ENCODE measurements at places on chromosomes 3 and 15. TPM values are rescaled to one million over a fixed set of nuclear protein-coding genes. Genes with fewer than 3 reads are reported as not detected.

GRCh38 chr3:55564726-55565125 is 77.6 kb upstream of the WNT5A start:
- DNase-seq = no peak

GRCh38 chr15:23854203-23854911 is 167.3 kb upstream of the NDN start:
- DNase-seq = no peak

- peak; percentile 55 for DNase-seq
Measured at GRCh38 chr3:3799173-3800079, at the start of gene LRRN1. Gene LRRN1 (plus strand): TSS chr3:3799431. CDS start chr3:3844642, 45,211 bp downstream.

DNA sequence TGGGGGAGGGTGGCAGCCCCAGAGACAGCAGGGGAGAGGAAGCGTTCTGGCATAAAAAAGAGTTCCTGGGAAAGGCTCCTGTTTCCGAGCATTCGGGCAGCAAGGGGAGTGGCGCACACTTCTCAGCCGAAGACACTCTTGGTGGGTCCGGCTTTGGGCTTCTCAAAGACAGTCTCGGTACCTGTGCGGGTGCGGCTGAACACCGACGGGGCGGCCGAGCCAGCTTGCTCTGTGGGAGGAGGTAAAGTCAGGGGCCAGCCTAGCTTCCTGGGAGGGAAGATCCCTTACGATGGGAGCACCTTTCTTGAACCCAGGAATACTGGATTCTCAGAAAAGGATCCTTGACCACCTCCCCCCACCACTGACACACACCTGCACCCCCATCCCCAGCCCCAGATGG is 1.6 kb downstream of the MUSTN1 start:
- no peak for DNase-seq

DNA sequence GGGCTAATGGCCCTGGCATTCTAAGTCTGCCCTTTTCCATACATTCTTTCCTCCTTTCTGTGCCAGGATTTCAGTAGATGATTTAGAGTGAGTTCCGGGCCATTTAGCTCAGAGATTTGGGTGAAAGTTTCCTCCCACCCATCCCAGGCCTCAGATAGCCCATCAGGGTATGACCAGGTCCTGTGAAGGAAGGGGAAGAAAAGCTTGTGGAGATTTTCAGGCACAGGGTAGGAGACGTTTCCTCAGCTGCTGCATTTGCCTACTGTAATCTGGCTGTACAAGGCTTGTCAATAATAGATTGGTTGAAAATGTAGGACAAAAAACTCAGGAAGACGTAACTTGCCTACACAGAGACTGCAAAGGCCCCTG is 63.2 kb upstream of the BCL6 start:
- no peak for DNase-seq

GRCh38 chr3:122793568-122794416 is at the start of gene HSPBAP1:
Gene HSPBAP1 (minus strand): TSS chr3:122793831. CDS start chr3:122793680, 151 bp downstream.
- DNase-seq = peak; percentile 92

- DNase-seq = no peak
Measured at GRCh38 chr15:89490814-89491315, 5.5 kb downstream of the RHCG start.

- DNase-seq = no peak
Measured at GRCh38 chr15:42503825-42504224, 8.4 kb downstream of the SNAP23 start.

KIF9 gene
- total RNA-seq = 12.7 TPM

GRCh38 chr3:184805351-184806038 is 6.5 kb upstream of the VPS8 start:
- DNase-seq = no peak

DNA sequence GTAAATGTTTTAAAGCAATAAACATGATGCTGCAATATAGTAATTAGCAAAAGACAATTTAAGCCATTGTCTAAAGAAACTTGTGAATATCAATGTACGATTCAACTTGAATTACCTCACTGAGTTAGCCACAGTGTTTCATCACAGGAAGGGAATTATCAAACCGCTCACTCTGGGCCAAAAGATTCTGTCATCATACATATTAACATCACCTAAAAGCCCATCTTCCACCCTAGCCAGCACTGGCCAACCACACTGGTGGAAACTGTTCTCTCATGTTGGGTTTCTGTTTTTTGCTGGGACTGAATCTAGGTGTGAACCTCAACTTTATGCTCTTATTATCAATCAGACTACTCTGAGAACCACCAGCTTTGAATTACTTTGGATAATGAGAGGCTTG is 497.7 kb upstream of the THBS1 start:
- no peak for DNase-seq

DNA sequence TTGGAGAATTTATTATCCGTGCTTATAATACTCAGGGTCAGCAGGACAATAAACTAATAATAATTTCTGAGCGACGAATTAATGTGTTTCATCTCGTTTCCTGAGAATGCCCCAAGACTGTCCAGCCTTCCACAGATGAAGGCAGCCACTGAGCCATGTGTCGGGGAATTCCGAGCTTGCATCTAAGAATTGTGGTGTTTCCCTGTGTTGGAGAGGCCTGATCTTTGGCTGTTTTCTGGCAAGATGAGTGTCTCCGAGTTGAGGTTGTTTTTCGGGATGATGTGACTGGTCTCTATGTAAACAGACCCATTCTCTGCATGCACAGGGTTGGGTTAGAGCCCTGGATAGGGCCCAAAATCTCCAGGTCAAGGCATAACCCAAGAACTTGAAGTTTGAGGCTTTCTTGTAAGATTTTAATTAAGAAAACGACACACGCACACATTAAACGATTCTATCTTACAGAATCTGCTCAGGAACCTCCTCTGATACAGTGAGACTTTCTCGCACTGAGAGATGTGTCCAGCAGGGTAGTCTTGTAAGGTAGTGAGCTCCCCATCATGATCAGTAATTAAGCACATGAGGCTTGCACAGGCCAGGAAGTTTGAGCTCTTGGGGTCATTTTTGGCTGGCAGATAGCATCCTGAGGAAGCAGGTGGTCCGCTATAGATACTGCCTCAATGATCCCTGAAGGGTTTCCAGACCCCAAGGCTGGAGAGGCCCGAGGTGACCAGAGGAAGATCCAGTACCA is 14.4 kb downstream of the FGD5 start:
- no peak for DNase-seq

DNA sequence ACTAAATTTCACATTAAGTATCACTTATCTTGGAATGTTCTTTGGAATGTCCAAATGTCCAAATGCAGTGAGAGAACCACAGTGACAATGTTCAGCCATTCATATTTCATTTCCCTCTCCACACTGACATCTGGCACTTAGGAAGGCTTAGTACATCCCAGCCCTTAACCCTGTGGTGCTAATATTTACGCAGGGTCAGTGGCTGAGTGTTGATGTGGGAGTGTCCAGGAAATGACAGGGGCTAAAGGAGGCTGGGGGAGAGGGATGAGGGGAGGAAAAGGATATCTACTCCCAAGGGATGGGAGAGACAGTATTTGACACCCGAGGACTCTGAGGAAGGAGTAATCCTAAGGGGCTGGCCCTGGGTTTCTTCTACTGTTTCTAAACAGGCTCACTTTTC is 14.1 kb upstream of the CCR4 start:
- no peak for DNase-seq

DNA sequence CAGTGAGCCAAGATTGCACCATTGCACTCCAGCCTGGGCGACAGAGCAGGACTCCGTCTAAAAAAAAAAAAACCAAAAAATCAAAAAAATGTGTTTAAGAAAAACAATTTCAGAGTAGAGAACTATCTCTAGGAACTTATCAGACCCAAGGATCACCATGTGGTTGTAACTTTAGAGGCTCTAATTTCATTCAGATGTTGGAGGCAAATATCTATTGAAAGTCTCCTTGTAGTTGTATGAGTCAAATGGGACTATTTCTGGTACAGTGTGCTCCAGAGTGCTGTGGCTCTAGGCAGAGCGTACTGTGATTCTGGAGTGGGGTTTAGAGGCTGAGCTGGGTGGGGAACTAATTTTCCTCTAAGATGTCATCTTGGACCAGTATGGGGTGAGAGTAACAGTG is 398.7 kb downstream of the SHQ1 start:
- DNase-seq = no peak

HRG gene
- not detected for total RNA-seq

GRCh38 chr3:95514260-95514659 is 1300.1 kb upstream of the EPHA6 start:
- DNase-seq = no peak

CD80 gene
- total RNA-seq = 0.26 TPM

GRCh38 chr3:14433106-14433505 is 30.7 kb downstream of the SLC6A6 start:
- DNase-seq = no peak

GRCh38 chr3:86958534-86958933 is 32.4 kb downstream of the VGLL3 start:
- no peak for DNase-seq

MKRN3 gene
- total RNA-seq = 1.1 TPM

LMAN1L gene
- total RNA-seq = not detected

EXD1 gene
- total RNA-seq = not detected

GRCh38 chr15:42908538-42908937 is 12.0 kb downstream of the TTBK2 start:
- no peak for DNase-seq

LDHAL6B gene
- total RNA-seq = not detected

GPR149 gene
- not detected for total RNA-seq

DNA sequence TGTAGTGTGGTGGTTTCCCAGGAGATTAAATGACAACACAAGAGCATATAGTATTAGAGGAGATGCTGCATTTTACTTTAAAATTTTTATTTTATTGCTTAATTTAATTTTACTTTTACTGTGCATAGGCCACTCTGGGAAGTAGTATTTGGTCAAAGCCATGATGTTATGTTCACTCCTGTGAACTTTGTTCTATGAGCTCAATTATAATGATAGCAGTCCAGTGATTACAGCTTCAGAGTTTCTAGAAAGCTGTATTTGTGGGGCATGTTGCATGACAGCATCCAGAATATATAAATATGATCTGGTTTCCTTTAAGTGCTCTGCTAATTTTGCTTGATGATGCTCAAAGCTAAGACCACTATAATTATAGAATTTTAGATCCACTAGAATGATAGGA is 338.6 kb downstream of the NSUN3 start:
- DNase-seq = no peak

MAGEF1 gene
- 30.4 TPM for total RNA-seq

EIF2B5 gene
- total RNA-seq = 48.6 TPM

- no peak for DNase-seq
Measured at GRCh38 chr3:143349455-143349854, 229.9 kb downstream of the CHST2 start.

DNA sequence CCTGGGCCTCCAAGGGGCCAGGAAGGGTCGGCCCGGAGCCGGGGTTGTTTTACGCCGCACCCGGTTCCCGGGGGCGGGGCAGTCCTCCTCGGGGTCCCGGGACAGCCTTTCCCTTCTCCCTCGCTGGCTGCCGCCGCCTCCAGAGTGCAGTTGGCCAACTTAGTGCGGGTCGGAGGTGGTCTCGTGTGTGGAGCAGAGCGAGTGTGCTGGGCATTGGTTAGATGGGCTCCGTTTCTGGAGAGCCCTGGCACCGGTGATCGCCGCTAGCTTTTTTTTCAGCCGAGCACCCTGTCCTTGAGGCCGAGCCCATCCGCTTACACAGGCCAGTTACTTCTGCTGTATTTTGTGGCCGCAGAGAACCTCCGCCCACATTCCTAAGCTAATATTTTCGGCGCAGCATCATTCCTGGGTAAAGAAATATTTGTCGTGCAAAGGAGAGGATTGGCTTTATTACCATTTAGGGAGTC is 585 bp downstream of the KIF23 start:
- no peak for DNase-seq

GRCh38 chr3:70110066-70110465 is 110.5 kb downstream of the SAMMSON start:
- no peak for DNase-seq

ST3GAL6 gene
- 7.8 TPM for total RNA-seq

GRCh38 chr3:119352863-119353527 is 58.8 kb downstream of the ARHGAP31 start:
- no peak for DNase-seq

- DNase-seq = no peak
Measured at GRCh38 chr3:190497811-190498210, 16.1 kb upstream of the IL1RAP start.

DNA sequence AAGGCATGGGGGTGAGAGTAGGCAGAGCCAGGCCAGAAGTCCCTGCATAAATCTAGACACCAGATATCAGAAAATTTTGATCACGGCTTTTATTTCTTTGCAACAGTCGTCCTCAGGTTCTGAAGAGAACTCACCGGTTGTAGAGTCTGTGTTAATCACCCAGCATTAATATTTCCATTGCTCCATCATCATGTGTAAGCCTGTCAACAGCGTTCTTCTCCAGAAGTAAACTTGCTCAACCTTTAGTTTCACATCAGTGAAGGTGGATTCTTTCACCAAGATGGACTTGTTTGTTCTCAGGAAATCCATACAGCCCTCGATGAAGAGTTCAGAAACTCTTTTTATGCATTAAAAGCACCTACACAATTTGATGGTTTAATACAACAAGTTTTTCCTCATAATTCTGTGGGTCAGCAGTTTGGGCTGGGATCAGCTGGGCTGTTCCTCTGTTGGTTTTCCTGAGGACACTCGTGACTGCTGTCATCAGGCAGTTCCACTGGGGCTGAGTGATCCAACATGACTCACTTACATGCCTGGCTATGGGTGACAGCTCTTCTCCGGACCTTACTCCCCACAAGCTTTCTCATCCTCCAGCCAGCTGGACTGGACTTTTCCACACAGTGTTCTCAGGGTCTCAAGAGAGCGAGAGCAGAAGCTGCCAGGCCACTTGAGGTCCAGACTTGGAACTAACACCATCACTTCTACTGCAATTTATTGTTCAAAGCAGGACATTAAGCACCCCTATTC is 303.4 kb downstream of the ZNF621 start:
- no peak for DNase-seq
